NB4 (cell line): ENCODE measurements at places on chromosomes 12 and 14.

GRCh38 chr12:53065470-53065869, 13.7 kb downstream of the SPRYD3 start:
- no peak for DNase-seq

DNA sequence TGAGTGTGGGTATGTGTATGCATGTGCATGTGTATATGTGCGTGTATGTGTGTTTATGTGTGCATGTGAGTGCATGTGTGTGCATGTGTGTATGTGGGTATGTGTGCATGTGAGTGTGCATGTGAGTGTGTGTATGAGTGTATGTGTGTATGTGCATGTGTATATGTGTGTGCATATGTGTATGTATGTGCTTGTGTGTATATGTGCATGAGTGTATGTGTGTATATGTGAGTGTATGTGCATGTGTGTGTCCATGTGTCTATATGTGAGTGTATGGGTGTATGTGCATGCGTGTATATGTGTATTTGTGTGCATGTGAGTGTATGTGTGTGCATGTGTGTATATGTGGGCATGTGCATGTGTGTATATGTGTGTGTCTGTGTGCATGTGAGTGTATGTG, 25.7 kb downstream of the FAIM2 start:
- no peak for DNase-seq

- peak; percentile 71 for DNase-seq
Observed at GRCh38 chr12:989751-990660, 1.0 kb upstream of the ERC1 start.

GRCh38 chr12:6734506-6735387, 10.9 kb downstream of the COPS7A start:
- DNase-seq: no peak

DNA sequence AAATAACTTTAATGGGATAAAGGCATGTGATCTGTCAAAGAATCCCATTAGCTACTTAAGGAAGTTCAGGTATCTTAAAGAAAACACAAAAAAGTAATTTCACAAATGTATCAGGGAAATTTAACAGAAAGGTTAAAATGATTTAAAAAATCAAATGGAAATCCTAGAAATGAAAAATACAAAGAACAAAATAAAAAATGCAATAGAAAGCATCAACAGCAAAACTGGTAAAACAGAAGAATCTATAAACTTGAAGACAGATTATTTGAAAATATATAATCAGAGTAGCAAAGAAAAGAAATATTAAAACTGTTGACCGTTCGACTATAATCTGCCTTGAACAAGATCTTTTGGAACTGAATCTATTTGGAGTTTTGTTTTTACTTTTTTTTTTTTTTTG, 279.4 kb upstream of the SYT1 start:
- no peak for DNase-seq

- no peak for DNase-seq
Observed at GRCh38 chr14:61968207-61968606, 206.0 kb downstream of the SNAPC1 start.

DNA sequence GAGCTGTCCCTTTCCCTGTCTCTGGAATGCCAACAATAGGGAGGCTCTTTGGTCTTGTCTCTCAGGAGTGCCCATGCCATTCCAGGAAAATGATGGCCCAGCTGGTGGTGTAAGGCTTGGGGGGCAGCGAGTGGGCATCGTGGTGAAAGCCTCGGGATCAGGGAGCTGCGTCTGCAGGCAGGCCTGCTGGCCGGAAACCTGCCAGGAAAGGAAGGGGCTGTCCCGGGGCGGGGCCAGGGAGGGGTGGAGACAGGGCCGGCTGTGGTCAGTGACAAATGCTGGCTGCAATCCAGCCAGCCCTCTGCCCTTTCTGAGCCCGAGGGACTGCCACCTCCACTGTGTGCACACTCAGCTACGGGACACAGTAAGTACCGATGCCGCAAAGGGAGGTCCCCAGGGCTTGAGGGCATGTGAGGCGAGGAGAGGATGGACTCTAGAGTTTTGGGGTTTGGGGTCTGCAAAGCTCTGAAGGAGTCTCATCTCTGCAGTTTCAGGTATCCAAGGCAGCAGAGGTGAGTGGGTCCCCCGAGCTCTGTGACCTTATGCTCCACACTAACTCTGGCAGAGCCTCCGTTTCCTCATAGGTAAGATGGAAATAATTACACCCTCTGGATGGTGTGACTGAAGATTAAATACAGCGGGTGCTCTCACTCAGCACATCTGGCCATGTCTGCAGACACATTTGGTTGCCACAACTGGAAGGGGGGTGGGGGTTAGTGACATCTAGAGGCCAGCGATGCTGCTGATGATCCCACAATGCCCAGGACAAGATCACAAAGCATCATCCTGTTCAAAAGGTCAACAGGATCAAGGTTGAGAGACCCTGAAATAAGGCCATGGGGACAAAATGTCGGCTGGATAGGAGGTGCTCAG, at the start of gene SERPINA5:
SERPINA5 (plus strand) TSS at position 300 of the 873 bp plus-strand sequence. CDS start 5,937 bp downstream, outside the sequence.
- peak; percentile 3 for DNase-seq

- DNase-seq: no peak
Observed at GRCh38 chr12:91108196-91108755, 3.0 kb downstream of the LUM start.

- no peak for DNase-seq
Observed at GRCh38 chr14:44820230-44820964, 141.3 kb downstream of the KLHL28 start.

DNA sequence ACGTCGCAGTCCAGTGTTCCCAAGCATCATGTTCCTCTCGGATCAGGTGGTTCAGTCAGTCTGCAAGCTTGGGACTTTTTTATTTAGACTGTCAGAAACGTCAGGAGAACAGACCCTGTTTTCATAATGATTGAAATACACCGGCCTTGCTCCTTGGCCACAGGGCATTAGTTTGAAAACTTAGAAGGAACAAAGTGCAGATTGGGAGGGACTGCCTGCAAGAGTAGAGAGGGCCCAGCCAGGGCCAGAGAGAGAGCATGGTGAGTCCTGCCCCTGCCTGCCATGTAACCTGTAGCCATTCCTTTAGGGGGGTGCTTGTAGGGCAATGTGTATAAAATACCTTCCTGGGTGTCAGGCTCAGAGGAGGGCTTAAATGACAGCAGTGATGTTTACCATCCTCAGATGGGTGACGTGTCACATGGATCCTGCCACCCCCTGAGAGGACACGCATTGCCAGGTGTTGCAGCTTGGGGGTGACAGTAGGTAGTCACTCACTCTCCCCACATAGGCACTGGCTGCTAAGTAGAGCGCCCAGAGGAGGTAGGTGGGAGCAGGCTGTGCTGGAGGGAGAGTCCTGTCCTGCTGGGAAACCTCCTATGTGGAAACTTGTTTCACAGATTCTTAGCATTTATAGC, 45.7 kb downstream of the MMAB start:
- DNase-seq: no peak

DNA sequence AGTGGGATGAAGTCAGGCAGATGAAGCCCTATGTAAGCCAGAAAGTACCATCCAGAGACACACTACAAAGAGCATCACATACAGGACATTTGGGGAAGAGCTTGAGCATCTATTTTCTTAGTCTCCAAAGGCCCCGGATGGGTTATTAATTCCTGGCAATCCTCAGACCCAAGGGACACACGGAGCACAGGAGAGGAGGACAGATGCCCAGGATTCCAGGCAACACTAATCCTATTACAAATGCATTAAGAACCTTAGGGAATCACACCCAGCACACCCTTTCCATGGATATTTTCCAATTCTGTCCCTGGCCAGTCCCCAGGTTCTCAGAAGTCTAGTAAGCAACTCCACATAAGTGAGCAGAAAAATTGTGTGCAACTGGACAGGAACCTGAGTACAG, 65.9 kb downstream of the CMKLR1 start:
- no peak for DNase-seq

GRCh38 chr12:116125956-116126566, 151.4 kb downstream of the MED13L start:
- peak; percentile 85 for DNase-seq

GRCh38 chr12:38788106-38788505, 117.3 kb downstream of the CPNE8 start:
- DNase-seq: no peak

GRCh38 chr14:73526036-73526984, 10.6 kb upstream of the ACOT1 start:
- DNase-seq: no peak

- DNase-seq: no peak
Observed at GRCh38 chr12:93022603-93023340, 93.7 kb upstream of the EEA1 start.

DNA sequence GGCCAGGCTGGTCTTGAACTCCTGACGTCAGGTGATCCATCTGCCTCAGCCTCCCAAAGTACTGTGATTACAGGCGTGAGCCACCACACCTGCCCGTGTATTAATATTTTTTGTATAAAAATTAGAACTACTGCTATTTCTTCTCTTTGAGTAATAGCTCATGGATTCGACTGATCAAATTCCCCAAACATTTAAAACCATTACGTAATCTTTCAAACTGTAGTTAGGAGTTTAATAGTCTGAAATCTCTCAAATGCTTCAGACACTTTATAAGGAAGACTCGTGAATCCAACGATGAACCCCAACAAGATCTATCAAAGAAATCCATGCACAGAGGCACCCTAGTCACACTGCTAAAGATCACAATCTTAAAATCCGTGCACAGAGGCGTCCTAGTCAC, 16.1 kb downstream of the TECPR2 start:
- no peak for DNase-seq

DNA sequence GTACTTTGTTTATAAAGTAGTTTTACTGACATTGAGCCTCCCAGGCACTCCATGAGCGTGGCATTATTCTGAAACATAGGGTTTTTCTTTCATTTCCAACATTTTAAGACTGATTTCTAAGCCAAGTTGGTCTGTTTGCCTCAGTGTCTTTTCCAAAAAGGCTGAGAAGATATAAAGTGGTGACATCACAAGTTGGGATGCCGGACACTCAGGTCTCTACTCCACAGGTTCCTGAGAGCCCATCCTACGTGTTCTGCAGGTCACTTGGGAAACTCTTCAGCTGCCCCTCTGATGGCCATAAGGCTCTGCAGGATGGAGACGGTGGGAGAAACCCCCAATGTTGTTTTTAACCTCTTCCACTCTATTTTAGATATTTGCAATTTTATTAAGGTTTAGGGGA, 6.0 kb downstream of the RFX4 start:
- DNase-seq: no peak

- no peak for DNase-seq
Observed at GRCh38 chr14:98140862-98141530, 1131.0 kb downstream of the BCL11B start.

GRCh38 chr12:42552822-42553221, 36.7 kb downstream of the PRICKLE1 start:
- no peak for DNase-seq

DNA sequence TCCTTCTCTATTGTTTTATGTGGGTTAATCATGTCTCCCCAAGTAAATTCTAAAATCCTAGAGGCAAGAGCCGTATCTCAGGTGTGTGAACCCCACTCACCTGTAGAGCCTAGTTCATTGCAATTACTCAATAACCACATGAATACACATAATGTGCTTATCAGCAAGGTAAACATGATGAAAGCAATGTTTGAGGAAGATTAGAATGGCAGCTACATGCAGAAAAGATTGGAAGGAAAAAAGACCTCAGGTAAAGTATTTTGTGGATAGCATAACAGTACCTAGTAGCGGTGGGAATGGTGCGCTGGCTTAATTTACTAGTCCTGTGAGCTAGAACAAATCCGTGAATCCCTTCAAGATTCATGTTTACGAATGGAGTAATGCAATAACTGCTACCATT, 5.3 kb upstream of the KRAS start:
- DNase-seq: no peak

DNA sequence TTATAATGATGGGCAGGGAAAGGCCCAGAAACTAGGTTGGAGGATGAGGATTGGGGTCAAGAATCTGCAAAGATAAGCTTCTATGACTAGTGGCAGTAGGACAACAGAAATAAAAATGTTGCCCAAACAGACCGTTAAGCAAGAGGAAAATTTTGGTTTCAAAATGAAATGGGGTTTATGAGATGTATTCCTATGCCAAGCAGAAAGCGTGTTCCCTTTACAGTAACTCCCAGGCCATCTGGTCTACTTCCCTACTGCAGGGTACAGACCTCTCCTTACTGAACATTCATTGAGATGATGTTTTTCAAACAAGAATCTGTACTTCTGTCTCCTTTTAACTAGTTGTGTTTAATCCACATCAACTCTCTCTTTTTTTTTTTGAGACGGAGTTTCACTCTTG, 20.4 kb upstream of the TMEM229B start:
- no peak for DNase-seq

GRCh38 chr12:45125997-45126396, 75.1 kb upstream of the DBX2 start:
- no peak for DNase-seq
